HAP-1 (cell line): ENCODE measurements at places on chromosomes 7 and 10.

GRCh38 chr10:116247691-116248090 is 25.3 kb downstream of the GFRA1 start:
- no peak for DNase-seq

DNA sequence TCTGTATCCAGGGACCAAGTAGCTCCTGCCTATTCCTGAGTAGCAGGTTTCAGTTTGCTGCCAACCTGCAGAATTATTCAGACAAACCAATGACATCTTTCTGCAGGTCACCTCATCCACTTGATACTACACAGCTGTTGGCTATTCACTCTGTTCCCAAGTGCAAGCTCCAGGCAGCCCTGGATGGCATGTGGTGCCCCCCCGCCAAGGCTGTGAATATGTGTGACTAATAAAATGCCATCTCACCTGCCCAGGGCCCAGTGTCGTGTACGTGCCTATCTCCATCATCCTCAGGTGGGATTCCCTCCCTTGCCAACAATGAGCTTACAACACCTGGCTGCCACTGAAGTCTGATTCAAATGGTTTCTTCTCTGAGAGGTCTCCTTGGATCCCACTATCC is 125.8 kb downstream of the RAB11FIP2 start:
- no peak for DNase-seq

DNA sequence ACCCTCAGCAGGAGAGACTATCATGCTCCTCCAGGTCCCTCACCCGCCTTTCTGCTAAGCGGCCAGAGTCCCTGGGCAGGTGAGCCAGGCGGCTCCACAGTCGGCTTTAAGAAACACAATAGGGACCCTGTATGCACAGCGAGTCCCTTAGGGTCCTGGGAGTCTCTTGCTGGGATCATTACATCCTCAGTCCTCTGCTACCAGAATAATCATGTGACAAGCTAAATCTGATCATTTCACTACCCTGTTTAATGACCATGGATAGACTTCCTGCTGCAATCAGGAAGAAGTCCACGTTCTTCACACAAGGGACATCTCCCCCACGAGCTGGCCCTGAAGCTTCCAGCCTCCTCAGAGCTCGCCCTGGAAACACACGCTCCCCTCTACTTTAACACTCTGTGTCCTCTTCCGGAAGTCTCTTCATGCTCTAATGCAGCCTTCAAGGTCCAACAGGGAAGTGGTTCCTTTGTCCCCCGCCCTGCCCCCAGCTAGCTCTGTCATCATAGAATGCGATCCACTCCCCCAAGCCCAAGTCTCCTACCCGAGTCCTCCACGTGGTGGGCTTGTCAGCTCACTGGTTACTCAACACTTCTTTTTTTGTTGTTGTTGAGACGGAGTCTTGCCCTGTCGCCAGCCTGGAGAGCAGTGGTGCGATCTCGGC is 101.5 kb downstream of the RNF216 start:
- no peak for DNase-seq

DNA sequence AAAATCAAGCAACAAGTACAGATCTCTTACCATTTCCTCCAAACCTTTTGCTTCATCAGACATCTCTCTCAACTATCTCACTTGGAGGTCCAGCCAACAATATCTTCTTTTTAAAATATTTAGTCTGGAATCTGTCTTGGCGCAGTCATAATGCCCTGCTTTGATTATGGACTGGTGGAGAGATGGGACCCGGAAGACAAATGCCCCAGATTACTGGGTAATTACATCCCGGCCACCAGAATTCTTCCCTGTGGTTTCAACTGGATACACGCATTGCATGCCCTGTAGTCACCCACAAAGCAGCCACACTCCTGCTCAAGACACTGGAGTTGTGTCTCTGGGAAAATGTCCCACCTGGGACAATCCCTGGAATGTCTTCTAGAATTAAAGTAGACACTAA is 65.5 kb downstream of the BPGM start:
- DNase-seq, result no peak

DNA sequence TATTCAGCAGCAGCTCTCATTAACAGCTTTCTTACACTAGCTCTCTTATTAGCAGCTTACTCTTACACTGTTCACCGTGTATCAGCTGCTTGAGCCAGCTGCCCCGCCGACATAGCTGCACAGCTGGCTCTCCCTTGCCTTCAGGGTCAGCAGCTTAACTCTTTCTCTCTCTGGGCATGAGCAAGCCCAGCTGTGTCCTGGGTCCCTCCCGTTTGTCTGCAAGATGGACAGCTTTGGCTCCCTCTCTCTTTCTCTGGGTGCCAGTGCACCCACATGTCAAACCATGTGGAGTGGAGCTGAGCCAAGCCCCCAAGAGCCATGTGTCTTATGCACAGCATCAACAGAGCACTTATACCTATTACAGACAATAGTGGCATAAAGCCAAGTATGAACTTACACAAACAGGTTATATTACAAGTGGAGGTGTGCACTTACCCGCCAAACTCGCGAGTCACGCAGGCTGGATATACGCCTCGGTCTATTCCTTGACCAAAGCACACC is 35.7 kb upstream of the MTPAP start:
- peak; percentile 48 for DNase-seq

DNA sequence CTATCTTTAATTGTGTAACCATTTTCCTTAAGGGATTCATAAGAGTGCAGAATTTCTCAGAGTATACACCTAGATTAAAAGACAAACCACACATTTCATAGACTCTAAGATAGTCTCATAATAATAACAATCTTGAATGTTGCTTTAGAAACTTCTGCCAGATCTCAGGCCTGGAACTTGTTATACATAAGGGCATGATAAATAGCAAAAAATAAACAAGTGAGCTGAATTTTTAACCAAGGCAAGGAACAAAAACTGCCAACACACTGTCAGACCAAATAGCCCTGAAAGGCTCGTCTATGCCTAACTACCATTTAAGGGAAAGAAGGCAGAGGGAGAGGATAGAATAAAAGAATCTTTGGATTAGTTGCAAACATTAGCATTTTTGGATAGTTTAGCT is 65.8 kb upstream of the SEMA3C start:
- DNase-seq, result no peak

DNA sequence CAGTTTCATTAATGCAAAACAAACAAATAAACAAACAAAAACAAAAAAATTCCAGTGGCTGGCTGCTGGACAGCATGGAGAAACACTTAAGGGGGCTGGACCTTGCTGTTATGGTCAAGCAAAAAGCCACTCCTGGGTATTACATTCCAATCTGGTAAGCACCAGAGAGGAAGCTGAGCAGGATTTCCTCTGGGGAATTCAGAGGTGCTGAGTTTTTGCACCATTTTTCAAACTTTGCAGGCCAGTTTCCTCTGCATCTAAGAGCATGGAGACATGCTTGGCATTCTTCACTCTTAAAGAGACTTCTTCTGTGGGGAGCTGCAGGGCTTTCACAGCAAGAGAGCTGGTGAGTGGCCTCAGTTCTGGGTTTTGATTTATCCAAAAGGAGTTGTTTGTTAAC is 84.5 kb downstream of the FZD1 start:
- no peak for DNase-seq

DNA sequence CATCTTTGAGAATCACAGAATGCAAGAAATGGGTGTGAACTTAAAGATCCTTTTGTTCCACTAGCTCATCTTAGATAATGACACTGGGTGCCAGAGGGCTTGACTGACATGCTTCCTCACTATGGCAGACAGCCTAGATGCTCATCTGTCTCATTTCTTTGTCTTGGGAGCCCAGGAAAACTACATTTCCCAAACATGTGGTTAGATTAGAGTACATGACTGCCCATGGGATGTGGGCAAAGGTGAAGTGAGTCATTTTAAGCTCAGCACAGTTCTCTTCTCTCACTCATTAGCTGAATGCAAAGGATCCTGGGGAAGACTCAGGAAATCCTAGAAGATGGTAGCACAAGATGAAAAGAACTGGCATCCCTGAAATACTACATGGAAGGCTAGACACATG is 32.5 kb upstream of the TBX20 start:
- no peak for DNase-seq
